ENCODE measurements at places on chromosomes 6 and 20.

DNA sequence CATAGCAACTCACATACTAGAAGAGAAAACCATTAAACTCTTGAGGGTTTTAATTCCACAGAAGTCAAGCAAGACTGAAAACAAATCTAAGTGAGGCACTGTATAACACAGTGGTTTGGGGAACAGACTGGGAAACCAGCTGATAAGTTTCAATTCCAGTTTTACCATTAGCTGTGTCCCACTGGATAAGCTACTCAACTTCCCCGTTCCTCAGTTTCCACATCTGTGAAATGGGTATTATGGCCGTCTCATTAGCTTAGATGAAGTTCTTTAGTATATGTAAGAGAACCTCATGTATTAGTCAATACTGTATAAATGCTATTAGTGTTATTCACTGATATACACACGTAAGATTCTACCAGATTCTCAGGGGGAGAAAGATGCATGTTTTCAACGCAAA is 89.0 kb downstream of the ZFP64 start:
- no peak for DNase-seq

- no peak for DNase-seq
These were observed 363.1 kb upstream of the PTCHD4 start for GRCh38 chr6:48474136-48474535.

- DNase-seq: no peak
These were observed 45.5 kb upstream of the ENTPD6 start for GRCh38 chr20:25150016-25150415.

DNA sequence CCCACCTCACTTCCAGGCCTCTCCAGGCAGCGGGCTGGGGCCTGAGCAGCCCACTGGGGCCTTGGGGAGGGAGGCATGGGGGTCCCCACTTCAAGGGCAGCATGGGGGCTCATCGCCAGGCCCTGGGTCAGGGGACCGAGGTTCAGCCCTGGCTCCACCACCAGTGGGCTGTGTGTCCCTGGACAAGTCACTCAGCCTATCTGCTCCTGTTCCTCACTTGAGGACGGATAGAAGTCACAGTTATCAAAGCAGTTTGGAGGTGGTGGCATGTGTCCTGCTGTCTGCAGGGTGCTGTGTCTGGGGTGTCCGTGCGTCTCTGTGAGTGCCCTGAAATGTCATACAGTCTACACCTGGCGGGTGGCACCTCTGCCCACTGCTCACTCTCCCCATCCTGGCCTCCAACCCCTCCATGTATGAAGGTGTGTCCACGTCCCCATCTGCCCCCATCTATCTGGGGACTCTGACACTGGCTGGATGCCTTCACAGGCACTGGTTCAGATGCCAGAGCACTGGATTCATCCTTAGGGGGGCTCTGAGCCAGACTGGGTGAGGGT is 3.6 kb downstream of the EEF1A2 start:
- no peak for DNase-seq

DNA sequence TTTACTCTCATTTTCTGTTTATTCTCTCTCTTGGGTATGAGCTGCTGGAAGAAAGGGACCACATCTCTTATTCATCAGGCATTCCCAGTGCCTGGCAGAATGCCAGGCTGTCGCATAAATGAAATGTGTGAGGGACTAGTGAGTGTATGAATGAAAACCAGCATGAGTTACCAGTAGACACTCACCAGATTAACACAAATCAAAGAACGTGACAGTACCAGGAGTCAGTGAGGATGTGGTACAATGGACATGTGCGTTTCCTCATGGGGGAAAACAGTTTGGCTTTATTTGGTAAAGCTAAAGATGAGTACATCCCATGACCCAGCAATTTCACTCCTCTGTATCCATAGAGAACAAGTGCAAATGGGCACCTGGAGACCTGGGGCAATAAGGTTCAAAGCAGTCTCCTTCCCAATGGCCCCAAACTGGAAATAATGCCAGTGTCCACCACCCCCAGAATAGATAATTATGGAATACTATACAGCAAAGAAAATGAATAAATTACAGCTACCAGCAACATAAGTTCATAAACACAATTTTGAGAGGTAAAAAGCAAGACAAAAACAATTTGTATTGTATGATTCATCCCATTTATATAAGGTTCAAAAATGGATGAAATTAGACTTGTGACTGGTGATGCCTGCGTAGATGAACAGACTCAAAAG is 93.3 kb downstream of the CDH22 start:
- no peak for DNase-seq

- no peak for DNase-seq
These were observed 291.6 kb downstream of the PHF3 start for GRCh38 chr6:63926950-63927927.

GRCh38 chr6:129350278-129350677 is 359.7 kb downstream of the ARHGAP18 start:
- DNase-seq: no peak

DNA sequence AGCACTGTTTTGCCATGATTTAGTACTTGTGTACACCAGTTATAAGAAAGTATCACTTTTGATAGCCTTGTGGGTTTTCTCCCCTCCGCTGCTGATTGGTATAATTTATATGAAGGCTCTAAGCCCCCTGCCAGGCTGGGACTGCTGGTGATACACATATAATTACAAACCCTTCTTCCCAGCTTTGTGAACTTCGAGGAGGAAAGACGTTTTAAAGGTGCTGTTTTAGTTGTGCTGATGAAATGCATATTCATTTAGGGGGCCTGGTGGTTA is 246.2 kb downstream of the TAF4 start:
- DNase-seq: no peak

- no peak for DNase-seq
These were observed 3.0 kb upstream of the SSR1 start for GRCh38 chr6:7315948-7316365.

GRCh38 chr6:160139420-160139851 is 17.8 kb downstream of the SLC22A1 start:
- no peak for DNase-seq

GRCh38 chr20:2373098-2373497 is 7.6 kb upstream of the TGM6 start:
- no peak for DNase-seq

DNA sequence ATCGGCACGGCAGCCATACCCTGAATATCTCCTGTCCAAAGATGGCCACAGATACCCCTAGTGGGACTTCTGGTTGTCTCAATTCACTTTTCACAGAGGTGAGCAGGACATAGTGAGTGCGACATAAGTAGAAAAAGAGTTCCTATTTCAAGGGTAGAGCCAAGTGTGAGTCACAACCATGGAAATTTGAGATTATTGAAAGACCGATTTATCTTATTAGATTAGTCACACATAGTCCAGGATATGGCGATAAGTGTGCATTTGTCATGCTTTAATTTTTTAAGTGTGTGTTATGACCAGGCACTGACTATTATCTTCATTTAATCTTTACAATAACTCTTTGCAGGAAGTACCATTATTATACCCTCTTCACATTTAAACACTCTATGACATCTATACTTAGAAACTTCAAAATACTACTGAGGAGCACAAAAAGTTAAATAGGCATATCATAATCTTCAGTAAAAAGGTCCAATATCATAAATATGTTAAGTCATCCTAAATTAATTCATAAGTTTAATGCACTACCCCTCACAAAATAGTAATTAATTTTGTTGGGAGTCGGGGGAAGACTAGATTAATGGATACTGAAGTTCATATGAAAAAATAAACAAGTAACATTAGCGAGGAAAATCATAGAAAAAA is 13.4 kb upstream of the TNFAIP3 start:
- no peak for DNase-seq

- no peak for DNase-seq
These were observed 64.2 kb upstream of the XRN2 start for GRCh38 chr20:21238818-21239536.

GRCh38 chr6:25085756-25086155 is 150.0 kb upstream of the RIPOR2 start:
- DNase-seq: no peak

GRCh38 chr6:84665401-84665800 is 99.0 kb downstream of the TBX18 start:
- DNase-seq: no peak

GRCh38 chr6:130322673-130323268 is 43.0 kb upstream of the TMEM200A start:
- DNase-seq: peak; percentile 51

DNA sequence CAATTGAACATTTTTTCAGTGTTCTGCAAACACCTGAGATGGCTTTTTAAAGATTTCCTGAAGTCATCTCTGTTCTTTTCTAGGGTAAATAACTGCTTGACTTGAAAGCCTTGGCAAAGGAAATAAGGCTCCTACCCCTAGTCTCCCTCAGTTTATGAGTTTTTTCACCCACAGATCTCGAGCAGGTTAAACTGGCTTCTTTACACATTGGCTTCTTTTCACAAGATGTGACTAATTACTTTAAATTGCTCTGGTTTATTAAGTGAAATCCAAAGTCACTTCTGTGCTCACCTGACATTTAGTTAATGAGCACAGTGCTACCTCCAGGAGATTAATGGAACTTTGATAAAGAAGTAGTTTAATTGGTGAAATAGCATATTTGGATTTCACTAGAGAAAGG is 33.2 kb downstream of the SOX4 start:
- DNase-seq: no peak

DNA sequence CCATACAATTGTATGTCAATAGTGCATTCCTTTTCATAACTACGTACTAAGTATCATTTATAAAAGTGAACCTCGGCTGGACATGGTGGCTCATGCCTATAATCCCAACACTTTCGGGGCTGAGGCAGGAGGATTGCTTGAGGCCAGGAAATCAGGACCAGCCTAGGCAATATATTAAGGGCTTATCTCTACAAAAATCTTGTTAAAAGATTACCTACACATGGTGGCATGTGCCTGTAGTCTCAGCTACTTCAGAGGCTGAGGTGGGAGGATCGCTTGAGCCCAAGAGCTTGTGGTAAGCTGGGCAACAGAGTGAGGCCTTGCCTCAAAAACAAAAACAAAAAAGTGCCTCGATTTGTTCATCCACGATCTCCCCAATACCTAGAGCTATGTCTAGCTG is 449.7 kb upstream of the SULF2 start:
- DNase-seq: no peak

GRCh38 chr6:136669299-136669699 is 119.1 kb upstream of the MAP7 start:
- no peak for DNase-seq

- DNase-seq: no peak
These were observed 55.2 kb downstream of the PIGU start for GRCh38 chr20:34621383-34622367.

DNA sequence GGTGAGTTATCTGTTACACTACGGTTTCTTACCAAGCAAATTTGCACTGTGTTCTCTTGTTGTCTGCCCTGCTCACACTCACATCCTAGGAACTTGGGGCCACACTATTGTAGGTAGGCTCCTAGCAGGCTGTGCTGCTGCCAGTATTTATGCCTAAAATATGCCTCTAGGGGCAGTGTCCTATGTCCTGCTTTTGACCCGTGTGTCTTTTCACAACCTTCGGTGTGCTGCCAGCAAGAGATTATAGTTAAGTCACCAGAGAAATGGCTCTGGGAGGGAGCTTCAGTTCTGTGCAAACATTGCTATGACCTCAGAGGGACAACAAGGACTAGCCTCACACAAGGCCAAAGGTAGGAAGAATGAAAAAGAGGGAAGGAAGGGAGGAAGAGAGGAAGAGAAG is 8.9 kb upstream of the TAAR5 start:
- DNase-seq: no peak

GRCh38 chr6:169345146-169345545 is 91.5 kb upstream of the THBS2 start:
- DNase-seq: no peak

- no peak for DNase-seq
These were observed 3.1 kb upstream of the ZNF451 start for GRCh38 chr6:57086843-57087242.

DNA sequence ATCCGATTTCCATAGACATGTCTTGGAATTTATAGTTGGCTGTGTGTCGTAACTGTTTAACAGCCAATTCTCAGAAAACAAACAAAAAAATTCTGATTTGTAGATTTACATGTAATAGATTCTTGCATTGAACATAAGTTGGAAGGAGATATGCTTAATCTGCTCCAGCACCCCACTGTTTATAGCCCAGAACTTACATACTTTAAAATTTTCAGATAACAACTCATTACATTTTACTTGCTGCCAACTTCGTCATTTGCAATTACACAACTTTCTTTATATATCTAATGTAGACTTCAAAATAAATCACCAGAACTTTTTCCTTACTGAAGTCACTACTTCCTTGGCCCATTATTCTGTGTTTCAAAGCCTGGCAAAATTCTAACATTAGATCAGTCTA is 472.3 kb upstream of the EYS start:
- no peak for DNase-seq

DNA sequence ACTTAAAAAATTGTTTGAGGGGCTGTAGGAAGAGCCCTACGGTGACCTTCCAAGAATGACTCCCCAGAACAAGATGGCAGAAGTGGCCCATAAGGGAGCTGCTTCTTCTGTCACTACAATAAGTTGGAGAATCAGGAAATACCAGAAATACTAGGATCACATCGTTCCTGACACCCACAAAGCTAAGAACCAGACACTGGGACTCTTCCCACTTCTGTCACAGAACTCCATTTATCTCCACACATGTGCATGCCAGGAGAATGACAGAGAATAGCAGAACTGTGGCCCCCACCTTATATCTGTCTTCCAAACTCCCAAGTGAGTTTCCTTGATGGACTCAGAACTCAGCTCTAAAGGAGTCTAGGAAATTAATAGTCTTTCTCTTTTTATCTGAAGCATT is 54.6 kb upstream of the UBR2 start:
- DNase-seq: no peak

Data from activated CD4-positive, alpha-beta T cell treated with anti-CD3 and anti-CD28 coated beads, Interleukin-2, amount 50 U/mL, for 48 hours (primary cell).